Activated naive CD4-positive, alpha-beta T cell treated with anti-CD3 and anti-CD28 coated beads for 36 hours (primary cell): ENCODE measurements at places on chromosomes 13 and 19.

DNA sequence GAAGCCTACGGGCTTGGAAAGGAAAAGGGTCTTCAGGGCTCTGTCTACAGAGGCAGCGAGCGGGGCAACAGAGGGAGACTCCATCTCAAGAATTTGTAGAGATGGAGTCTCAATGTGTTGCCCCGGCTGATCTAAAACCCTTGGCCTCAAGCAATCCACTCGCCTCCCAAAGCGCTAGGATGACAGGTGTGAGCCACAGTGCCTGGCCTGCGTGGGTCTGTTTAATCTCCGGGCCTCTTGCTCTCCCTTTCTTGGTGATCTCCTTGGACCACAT lies 8.1 kb downstream of the RPS9 start:
- DNase-seq = no peak

DNA sequence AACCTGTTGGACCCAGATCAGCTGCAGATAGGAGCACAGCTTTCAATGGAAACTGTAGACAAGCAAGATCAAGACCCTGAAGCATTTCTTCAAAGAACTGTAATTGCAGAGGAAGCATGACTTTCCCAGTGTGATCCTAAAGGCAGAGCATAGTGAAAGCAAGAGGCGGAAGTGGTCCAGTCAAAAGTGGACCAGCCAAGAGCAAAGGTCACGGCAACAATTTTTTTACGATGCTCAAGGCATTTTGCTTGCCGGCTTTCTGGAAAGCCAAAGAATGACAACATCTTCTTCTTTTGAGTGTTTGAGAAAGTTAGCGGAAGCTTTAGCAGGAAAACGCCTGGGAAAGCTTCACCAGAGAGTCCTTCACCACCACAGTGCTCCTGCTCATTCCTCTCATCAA lies 111.6 kb downstream of the RNF17 start:
- no peak for DNase-seq

DNA sequence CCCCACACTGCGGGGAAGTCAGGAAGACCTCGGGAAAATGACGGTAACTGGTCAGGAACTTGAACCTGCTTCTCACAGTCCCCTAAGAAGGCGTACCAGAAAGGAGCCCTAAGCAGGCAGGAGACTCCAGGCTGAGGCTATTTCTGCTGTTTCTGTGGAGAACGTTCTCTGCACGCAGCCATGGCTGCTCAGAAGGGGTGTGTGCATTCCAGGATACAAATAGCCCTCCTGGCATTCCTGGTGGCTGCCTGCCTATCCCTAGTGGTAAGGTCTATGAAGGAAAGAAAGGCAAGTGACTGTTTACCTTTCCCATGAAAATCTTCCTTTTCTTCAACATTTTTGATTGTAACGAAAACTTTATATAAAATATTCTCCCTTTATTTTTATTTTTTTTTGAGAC lies 2.5 kb downstream of the SGCG start:
- no peak for DNase-seq

- no peak for DNase-seq
Measured at GRCh38 chr13:76928456-76928855, 19.9 kb upstream of the ACOD1 start.

DNA sequence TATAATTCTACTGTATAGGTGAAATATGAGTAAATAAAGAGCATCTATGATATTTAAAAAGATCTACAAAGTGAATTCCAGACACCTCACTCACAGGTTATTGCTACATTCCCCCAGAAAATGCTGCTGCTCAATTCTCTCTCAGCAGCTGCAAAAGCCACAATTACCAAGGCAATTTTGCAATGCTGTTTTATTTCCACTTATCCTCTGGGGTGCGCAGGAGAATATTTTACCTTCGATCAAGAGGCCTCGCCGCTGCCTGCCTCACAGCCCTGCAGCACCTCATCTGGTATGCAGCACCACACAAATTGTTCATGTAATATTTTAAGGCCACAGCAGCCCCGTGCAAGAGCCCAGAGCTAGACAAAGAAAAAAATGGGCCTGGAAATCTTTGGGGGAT lies 333.2 kb downstream of the DNAJC15 start:
- DNase-seq = no peak

DNA sequence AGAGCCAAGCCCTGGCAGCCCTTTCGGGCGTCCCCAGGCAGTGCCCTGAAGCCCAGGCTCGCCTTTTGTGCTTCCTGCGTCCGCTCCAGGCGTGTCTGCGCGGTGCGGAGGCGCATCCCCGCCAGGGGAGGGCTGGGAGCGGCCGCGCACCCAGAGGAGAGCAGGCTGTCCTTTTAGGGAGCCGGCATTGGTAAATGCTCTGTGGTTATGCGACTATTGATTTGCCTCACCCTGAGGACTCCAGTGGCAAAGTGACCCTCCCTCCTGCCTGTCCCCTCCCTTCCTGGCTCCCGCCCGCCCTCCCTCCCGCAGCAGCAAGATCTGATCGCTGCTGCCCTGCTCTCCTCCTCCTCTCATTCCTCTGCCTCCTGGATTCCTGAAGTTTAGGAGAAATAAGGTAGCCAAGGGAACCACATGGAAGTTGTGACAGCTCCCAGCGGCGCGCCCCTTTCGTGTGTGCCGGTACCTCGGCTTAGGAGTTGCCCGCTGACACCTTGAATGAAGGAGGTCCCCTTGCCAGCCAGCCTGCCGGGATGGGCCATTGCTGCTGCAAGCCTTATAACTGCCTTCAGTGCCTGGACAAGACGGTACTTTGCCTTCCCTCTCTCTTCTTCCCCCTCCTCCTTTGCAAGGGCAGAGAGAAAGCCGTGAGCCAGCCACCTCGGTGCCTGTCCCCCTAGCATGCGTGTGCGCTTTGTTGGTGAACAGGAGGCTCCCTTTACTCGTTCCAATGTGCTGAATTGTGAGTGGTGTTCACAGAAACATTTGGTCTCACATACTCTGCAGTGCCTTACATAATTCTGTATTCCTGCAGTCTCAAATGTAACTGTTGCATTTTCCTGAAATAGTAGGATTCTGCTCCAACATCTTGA lies 166.9 kb downstream of the SLC7A1 start:
- DNase-seq = no peak

DNA sequence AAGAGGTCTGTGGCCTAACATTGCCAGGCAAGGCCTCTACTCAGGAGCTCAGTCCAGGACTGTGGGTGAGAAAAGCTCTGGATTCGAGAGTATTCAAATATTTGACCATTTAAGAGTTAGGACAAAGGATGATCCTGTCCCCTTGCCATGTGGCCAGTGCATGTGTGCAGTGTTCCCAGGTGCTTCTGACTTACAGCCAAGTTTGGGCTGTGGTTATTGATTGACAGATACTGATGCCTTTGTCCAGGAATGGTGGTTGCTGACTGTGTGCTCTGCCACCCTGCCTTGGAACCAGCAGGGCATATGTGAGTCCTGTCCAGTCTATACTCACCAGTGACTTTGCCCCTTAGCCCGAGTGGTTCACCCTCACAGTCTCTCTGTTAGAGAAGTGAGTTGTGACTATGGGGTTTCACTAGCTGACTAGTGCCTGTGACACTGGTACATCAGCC lies 51.9 kb downstream of the GARRE1 start:
- DNase-seq = no peak

GRCh38 chr13:51714663-51715168 lies 89.2 kb downstream of the DHRS12 start:
- no peak for DNase-seq
